Stimulated activated CD8-positive, alpha-beta memory T cell treated with anti-CD3 and anti-CD28 coated beads, Interleukin-4, amount 100 ng/mL, for 1 hour (primary cell): ENCODE measurements at places on chromosomes 4 and X.

DNA sequence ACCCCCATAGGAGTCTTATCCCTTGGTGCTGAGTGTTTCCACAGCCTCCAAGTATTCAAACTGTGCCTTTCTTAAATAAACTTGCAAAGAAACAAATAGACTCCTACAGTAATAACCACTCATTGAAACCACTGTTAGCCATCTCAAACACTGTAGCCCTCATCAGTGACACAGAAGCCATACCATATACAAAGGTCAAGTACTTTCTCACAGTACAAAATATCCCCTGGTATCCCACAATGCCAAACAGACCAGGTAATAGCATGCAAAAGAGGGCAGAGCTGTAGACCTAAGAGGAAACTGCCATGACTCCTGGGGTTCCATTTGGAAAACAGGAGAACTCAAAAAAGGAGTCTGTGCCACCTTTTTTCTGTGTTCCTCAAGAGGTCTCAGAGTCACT is 173.8 kb upstream of the PPP1R2C start:
- no peak for DNase-seq

- DNase-seq: no peak
Observed at GRCh38 chr4:6441758-6442157, 30.7 kb downstream of the PPP2R2C start.

- no peak for DNase-seq
Observed at GRCh38 chr4:76726176-76726575, 171.8 kb downstream of the SOWAHB start.

GRCh38 chr4:108006361-108006760 is 16.7 kb downstream of the HADH start:
- no peak for DNase-seq

DNA sequence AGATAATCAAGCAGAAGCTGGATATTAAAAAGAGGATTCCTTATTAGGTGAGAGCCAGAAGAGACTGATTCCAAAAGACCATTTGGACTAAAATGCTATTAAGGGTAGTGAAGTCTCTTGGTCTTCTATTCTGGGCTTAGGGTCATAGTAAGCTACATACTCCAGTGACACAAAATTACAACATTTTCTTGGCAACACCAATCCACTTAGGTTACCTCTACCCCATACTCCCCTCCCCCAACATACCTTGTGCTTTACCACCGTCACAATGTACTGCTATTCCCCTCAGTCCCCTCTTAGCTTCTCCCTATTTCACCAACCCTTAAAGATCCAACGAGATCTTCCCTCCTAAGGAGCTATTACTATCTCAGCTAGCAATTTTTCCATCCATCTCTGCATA is 11.4 kb downstream of the RLIM start:
- no peak for DNase-seq

DNA sequence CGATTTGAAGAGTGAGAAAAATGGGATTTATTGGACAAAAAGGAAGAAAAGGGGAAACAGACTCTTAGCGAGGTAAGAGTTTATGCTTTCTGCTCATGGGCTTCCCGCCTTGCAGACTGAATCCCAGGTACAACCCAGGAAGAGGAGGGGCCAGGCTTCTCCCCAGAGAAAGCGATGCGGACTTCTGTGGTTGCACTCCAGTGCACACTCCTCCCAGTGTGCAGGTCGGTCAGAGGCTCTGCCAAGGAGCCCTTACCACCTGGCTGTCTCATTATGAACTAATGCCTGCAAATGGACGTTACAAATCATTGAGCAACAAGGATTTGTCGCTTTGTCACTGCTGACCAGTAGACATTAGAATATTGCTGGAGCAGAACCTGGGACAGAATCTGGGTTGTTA is 39.9 kb upstream of the GLRA2 start:
- DNase-seq: no peak
